ENCODE measurements at places on chromosomes 3 and 15.

GRCh38 chr3:108528459-108529252, 18.3 kb upstream of the MYH15 start:
- no peak for DNase-seq

- DNase-seq, result no peak
Observed at GRCh38 chr3:112777811-112778210, 68.9 kb downstream of the CD200R1L start.

DNA sequence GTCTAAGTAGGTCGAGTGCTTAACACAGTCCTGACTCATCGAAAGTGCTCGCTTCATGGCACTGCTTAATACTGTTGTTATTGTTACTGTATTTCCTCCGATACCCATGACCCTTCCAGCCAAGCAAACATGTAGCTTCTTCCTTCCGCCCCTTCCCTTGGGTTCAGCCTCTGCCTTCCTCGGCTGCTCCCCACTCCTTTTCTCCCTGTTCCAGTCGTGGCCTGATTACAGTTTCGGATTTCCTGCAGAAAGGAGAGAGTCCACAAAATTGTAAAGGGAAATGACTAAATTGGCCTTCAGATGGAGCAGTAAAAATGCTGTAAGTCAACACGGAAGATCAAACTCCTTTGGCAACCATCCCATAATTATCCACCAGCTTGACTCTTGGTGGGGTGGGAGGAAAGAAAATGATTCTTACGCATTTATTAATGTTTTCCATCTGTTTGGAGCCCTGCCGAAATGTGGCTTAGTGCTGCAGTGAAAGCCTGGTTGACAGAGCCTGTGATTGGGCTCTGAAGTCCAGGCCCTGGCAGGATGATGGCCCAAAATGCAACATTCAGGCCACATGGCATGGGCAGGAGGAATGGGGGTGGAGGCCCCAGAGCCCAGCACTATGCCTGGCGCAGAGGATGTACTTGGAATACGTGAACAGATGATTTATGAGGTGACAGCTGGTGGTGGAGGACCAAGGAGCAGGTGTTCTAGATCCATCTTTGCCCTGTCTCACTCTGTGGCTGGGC, 37.6 kb downstream of the FAM3D start:
- DNase-seq, result no peak

DNA sequence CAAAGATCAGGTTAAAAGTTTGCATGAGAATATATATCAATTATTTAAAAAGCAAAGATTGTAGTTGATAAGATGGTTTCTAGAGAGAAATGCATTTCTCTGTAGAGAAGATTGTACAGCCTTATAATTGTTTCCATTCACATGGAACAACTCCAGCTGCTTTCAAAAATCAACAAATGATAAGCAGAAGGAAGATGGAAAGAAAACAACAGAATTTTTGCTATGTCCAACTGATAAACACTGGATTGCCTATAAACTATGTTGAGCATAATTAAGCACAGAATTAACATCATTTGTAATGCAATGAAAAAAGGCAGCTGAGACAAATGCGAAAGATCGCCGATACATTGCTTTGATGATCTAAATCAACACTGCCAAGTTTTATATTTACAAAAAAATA, 89.0 kb downstream of the C3orf85 start:
- no peak for DNase-seq

DNA sequence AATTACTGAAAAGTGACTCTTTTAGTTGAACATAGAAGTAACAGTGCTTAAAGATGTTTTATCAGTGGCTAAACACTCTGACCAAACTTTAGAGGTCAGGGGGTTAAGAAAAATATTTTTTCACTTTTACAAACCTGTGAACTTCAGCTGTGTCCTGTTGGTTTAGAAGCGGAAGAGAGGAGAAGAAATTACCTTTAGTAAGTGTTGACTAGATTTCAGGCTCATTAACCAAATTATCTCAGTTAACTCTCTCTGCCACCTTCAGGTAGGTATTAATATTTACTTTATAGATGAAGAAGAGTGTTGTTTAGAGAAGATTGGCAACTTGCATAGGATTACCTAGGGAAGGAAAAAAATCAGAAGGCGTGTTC, 151.9 kb upstream of the CMC1 start:
- no peak for DNase-seq

- no peak for DNase-seq
Observed at GRCh38 chr3:33231756-33232465, 13.3 kb upstream of the SUSD5 start.

GRCh38 chr15:94231723-94232468, 535 bp downstream of the MCTP2 start:
- no peak for DNase-seq

DNA sequence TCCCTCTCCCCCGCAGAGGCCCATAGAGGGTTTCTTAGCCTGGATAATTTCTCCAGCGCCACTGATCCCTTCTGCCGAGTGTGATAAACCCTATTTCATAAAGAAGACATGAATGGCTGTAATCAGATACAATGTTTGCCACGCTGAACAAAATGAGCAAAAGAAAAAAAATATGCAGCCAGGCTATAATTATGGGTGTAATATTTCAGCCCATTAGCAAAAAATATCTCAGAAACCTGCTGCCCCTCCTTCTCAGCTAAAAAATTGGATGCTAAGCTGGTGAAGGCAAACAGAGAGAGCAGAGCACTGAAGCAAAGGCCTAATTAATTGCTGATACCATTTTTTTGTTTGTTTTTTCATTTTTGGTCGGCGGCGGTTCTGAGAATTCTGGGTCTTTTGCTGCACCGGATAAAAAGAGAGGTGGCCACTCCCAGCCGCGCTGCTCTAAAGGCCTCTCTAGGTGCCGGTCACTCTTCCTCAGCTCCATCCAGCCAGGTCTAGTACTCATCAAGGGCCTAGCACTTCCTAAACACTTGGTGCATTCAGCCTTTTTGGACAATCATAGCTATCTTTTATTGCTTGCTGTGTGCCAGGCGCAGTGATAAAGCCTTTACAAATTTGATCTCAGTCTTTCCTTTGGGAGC, 128.7 kb upstream of the TLE3 start:
- no peak for DNase-seq

DNA sequence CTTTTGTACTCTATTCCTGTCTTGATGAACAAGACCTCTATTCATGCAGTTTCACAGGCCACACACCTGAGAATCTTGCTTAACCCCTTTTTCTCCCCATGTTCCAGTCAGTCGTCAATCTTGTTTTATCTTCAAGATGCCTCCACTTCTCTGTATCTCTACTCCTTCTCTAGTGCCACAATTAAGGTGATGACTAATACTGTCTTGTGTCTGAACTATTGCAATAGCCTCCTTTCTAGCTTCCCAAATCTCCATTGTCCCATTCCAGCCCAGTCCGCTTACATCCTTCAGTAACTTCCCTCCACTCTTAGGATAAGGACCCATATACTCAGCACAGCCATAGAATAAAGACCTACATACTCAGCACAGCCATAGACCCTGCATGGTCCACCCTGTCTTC, 24.7 kb downstream of the CHST14 start:
- no peak for DNase-seq

DNA sequence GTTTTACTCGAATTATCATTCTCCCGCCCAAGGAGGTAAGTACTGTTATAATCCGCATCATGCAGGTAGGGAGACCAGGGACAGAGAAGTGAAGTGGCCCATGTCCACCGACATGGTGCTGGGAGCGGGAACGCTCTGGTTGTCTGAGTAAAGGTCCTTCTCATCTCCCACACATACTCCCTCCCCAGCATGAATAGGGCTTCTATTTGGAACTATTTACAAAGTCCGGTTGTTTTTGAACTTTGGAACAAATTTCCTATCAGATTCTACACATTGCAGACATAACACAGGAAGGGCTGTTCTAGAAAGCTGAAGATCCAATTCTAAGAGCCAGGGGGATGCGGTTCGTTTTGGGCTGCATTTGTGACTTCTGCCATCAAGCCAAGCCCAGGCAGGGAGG, 94.8 kb upstream of the TLE3 start:
- no peak for DNase-seq

DNA sequence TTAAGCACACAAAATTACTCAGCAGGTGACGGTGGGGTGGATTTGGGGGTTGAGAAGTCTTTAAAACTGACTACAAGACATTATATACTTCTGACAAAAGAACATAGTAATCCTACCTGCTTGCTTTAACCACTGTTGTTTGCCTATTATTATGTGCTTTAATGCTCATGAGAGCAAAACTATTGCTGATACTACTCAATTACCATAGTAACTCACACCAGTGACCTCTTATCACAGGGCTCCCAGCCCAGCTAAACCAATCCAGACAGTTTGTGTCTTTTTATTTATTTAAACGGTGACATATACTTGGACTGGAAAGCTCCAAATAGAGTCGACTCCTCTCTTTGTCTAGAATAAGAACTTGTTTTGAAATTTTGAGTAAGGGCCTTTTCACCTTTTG, 42.8 kb upstream of the FEZF2 start:
- no peak for DNase-seq

Data from activated CD8-positive, alpha-beta memory T cell treated with anti-CD3 and anti-CD28 coated beads for 4 hours (primary cell).